Peyer's patch (tissue), 4 donors: ENCODE measurements at places on chromosomes 2 and 18. TPM values are rescaled to one million over a fixed set of nuclear protein-coding genes. Genes with fewer than 3 reads are reported as not detected.

GRCh38 chr2:113847144-113847543, 42.7 kb upstream of the ACTR3 start:
- H3K4me3 ChIP-seq, result no peak overlapping the region
- H3K36me3 ChIP-seq, result no peaks in the 10 kb centered on the region
- no peak overlapping the region for H3K27ac ChIP-seq
- no peak for DNase-seq
- peaks cover 4% of the 10 kb centered on the region for H3K4me1 ChIP-seq

DNA sequence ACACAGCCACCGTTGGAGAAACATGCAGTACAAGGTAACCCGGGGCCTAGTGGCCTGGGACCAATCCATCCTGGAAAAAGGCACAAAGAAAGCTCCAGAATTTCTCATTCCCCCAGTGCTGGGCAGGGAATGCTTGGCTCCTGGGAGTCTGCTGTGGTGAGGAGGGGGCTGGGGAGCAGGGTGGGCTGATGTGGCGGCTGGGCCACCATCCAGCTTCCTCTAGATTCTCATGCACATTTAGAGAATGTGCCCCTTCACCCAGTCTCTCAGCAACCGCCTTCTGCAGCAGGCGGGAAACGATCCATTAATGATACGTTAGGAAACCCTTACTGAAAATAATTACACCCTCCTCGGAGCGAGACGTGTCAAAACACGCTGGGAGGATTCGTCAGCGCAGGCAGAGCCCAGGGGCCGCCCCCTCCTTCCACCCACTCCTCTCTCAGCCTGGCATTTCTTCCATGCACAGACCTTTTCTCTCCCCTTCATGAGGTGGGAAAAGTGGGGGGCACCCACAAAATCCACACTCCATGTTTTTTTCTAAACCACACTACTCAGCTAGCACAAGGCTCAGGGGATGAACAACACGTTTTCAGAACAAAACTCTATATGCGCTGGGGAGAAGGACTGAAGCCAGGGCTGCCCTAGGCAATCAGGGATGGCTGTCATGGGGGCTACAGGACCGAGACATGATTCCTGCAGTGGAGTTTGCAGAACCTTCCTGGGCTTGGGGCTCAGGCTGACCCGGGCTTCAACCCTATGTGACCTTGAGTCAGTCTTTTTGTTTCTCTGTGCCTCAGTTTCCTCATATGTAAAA, 56.1 kb upstream of the SMAD7 start:
- H3K4me1 ChIP-seq, result no peaks in the 10 kb centered on the region
- H3K36me3 ChIP-seq, result no peaks in the 10 kb centered on the region
- H3K27me3 ChIP-seq, result no peaks in the 10 kb centered on the region

- peaks cover 25% of the 10 kb centered on the region for H3K4me1 ChIP-seq
- peak overlapping the region; percentile 93 for H3K27ac ChIP-seq
- no peak for DNase-seq
Observed at GRCh38 chr2:43192744-43193651, 33.4 kb downstream of the ZFP36L2 start.

DNA sequence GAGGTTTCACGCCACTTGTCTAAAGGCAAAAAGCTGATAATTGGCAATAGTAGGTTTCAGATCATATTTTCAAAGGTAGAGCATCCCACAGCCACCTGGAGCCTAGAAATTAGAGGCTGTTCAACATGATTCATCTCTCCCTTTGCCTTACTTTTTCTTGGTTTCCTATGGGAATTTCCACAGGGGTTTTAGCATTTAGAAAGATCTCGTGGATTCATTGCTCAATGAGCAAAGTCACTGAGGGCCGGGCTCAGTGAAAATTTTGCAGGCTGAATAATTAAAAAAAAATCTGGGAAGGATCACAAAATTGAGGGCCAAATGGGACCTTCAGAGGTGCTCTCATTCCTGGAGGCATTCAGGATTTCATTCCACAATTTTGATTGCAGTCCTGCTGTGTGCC, 137.1 kb downstream of the VAPA start:
- no peak overlapping the region for H3K4me3 ChIP-seq
- H3K27me3 ChIP-seq, result no peaks in the 10 kb centered on the region
- no peaks in the 10 kb centered on the region for H3K36me3 ChIP-seq
- peak overlapping the region; percentile 44 for H3K27ac ChIP-seq
- DNase-seq, result no peak

Gene FBLN7
- 1.9 TPM for total RNA-seq

GRCh38 chr18:46641917-46642316, 15.1 kb downstream of the LOXHD1 start:
- no peaks in the 10 kb centered on the region for H3K4me1 ChIP-seq
- no peak overlapping the region for H3K4me3 ChIP-seq
- H3K36me3 ChIP-seq, result no peaks in the 10 kb centered on the region
- H3K27me3 ChIP-seq, result no peaks in the 10 kb centered on the region
- no peak overlapping the region for H3K27ac ChIP-seq
- no peak for DNase-seq

DNA sequence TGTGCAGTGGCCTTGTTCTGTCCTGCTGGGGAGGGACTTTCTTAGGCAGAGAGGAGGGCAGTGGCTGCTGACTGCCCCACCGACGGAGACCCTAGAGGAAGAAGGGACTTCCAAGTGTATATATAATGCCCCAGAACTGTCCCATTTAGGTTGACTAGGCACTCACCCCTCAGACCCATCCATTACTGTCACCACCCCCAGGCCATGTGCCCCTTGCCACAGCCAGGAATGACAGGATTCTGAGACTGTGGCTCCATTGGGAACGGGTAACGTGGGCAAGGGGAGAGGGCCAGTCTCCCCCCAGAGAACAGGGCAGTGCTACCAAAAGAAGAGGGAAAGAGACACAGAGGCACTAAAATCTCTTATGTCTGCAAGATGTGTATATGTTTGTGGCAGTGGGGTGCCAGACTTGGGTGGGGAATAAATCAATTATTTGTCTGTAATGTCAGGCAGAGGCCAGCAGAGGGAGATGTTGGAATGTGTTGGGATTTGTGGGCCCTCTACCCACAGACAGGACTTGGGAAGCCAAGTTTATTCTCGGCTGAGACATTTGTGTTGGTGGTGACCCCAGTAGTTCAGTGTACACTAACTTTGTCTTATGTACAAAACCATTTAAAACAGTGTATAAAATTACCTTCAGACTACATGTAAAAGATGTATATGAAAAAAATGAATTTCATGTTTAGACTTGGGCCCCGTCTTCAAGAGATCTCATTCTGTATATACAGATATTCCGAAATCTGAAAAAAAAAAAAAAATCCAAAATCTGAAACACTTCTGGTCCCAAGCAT, 24.0 kb upstream of the TMEM37 start:
- no peak for DNase-seq
- no peak overlapping the region for H3K4me3 ChIP-seq
- H3K4me1 ChIP-seq, result no peaks in the 10 kb centered on the region
- H3K27ac ChIP-seq, result peak overlapping the region; percentile 81

GRCh38 chr2:102064679-102065674, 73.2 kb downstream of the IL1R2 start:
- H3K36me3 ChIP-seq, result no peaks in the 10 kb centered on the region
- no peaks in the 10 kb centered on the region for H3K27me3 ChIP-seq
- no peaks in the 10 kb centered on the region for H3K4me1 ChIP-seq
- H3K4me3 ChIP-seq, result no peak overlapping the region
- H3K27ac ChIP-seq, result peak overlapping the region; percentile 93
- DNase-seq, result no peak

- no peaks in the 10 kb centered on the region for H3K36me3 ChIP-seq
- H3K4me1 ChIP-seq, result no peaks in the 10 kb centered on the region
- DNase-seq, result no peak
- H3K27me3 ChIP-seq, result no peaks in the 10 kb centered on the region
- no peak overlapping the region for H3K4me3 ChIP-seq
- H3K27ac ChIP-seq, result no peak overlapping the region
Observed at GRCh38 chr2:136997557-136997956, 232.2 kb downstream of the THSD7B start.

Gene KLHL41
- total RNA-seq, result not detected

DNA sequence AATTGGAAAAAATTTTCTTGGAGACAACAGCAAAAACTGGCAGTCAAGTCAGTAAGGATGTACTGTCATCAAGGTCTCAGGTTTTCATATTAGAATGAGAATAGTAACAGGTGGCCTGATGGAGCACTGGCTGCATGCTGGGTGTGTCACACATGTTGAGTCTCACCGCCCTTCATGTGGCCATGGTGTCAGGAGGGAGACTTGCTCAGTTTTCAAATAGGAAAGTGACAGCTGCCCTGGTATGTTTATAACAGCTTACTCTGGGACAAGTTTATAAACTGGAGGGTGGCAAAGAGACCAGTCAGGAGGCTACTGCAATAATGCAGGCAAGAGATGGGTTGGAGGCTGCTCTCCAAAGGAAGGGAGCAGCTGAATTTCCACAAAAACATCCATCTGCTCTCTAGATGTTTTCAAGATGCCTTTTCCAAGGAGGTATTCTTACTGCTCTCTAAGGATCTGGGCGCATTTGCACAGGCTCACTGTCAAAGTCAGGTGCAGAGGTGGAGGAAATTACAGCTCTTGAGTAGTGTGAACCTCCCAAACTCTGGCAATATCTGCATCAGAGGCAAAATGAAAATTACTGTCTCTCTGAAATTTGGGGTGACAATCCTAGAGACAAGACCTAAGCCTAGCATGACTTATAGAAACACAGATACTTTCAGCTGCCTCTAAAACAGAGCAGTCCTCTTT, 321.9 kb upstream of the RAB12 start:
- H3K4me3 ChIP-seq, result no peak overlapping the region
- no peaks in the 10 kb centered on the region for H3K36me3 ChIP-seq
- no peaks in the 10 kb centered on the region for H3K4me1 ChIP-seq
- no peak for DNase-seq

DNA sequence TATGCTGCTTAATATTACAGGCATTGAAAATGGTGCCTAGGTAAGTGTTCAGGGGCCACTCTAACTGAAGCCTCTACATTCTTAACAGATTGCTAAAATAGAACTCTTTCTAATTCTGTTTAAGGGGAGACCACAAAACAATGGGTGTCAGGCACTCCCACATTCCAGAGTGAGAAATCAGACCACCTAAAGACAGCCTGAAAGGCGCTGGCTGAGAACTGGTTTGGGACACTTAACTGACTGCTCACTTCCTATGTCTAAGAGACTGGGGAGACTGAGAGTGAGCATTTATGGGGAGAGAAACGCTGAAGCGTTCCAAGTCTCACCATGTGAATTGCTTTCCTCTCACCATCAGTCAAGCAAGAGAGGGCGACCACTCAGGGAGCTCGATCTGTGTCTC, 108.8 kb upstream of the ITGB6 start:
- H3K36me3 ChIP-seq, result no peaks in the 10 kb centered on the region
- H3K4me3 ChIP-seq, result no peak overlapping the region
- H3K27me3 ChIP-seq, result no peaks in the 10 kb centered on the region
- H3K4me1 ChIP-seq, result no peaks in the 10 kb centered on the region
- no peak for DNase-seq

DNA sequence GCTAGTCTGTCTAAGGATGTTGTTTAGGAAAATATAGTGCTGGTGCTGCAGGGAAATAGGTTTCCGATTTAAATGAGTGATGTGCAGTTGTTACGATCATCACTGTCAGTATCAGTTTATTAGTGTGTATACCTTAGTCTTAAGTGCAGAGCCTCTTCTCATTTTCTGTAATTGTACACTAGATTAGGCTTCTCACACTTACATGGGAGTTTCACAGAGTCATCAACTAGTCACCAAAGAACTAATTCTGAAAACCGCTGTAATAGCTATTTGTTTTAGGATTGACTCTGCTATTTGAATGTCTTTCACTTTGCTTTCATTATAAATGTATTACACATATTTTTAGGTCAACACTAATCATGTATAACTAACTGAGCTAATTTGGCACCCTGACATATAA, 99.8 kb upstream of the ZEB2 start:
- H3K4me1 ChIP-seq, result no peaks in the 10 kb centered on the region
- H3K27me3 ChIP-seq, result no peaks in the 10 kb centered on the region
- no peak overlapping the region for H3K4me3 ChIP-seq
- H3K27ac ChIP-seq, result no peak overlapping the region
- no peak for DNase-seq

Gene TIA1
- total RNA-seq, result 163 TPM

- DNase-seq, result no peak
- H3K27ac ChIP-seq, result no peak overlapping the region
- H3K4me1 ChIP-seq, result no peaks in the 10 kb centered on the region
- H3K27me3 ChIP-seq, result no peaks in the 10 kb centered on the region
- no peaks in the 10 kb centered on the region for H3K36me3 ChIP-seq
Observed at GRCh38 chr18:69752737-69753380, 194.8 kb downstream of the CD226 start.

GRCh38 chr2:133171393-133172004, 396.8 kb downstream of the NCKAP5 start:
- H3K4me1 ChIP-seq, result no peaks in the 10 kb centered on the region
- no peak overlapping the region for H3K4me3 ChIP-seq
- H3K36me3 ChIP-seq, result no peaks in the 10 kb centered on the region
- no peaks in the 10 kb centered on the region for H3K27me3 ChIP-seq

Gene NCKAP5
- total RNA-seq, result 19.3 TPM

Gene ASB18
- total RNA-seq, result not detected

DNA sequence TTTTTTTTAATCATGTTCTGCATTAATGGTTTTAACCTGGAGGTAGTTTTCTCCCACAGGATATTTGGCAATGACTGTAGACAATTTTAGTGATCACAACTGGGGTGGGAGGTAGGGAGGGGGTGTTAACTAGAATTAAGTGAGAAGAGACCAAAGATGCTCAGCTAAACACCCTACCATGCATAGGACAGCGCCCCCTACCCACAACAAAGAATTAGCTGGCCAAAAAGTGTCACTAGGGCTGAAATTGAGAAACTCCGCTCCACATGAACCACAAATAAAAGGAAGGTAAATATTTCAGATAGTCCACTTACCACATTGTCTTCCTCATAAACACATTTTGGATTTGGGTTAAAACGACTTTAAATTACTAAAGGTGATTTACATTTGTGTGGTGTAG, 942.6 kb downstream of the SUCLG1 start:
- H3K36me3 ChIP-seq, result no peaks in the 10 kb centered on the region
- no peak overlapping the region for H3K4me3 ChIP-seq
- H3K27me3 ChIP-seq, result no peaks in the 10 kb centered on the region
- H3K4me1 ChIP-seq, result no peaks in the 10 kb centered on the region
- no peak overlapping the region for H3K27ac ChIP-seq

Gene OSBPL1A
- 56.1 TPM for total RNA-seq

Gene GALR1
- not detected for total RNA-seq

- H3K27ac ChIP-seq, result no peak overlapping the region
- no peaks in the 10 kb centered on the region for H3K4me1 ChIP-seq
- H3K4me3 ChIP-seq, result no peak overlapping the region
- DNase-seq, result no peak
Observed at GRCh38 chr2:120744817-120745216, 9.1 kb downstream of the GLI2 start.

Gene RTP5
- total RNA-seq, result 0.54 TPM
